Daoy (cell line): ENCODE measurements at places on chromosomes 12 and 14.

DNA sequence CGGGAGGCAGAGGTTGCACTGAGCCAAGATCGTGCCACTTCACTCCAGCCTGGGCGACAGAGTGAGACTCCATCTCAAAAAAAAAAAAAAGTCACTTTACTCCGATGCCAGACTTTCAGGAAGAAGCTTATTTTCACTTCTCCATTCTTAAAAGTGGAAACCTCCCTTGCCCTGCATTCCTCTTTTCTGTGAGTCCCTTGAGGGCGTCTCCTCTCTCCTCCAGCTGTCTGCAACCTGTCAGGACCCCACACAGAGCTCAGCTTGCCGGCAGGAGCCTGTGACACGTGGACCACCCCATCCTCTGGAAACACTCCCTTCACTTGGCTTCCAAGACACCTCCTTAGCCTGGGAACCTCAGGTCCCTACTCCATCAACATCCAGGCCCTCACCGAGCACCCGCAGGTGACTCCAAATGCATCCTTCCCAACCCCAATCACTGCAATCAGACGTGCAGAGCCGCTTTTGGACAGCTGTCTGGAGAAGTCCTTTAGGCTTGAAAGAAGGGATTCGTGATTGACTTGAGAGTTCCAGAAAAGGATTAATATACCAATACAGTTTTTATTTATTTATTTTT lies 34.3 kb downstream of the SLC15A4 start:
- DNase-seq, result no peak

DNA sequence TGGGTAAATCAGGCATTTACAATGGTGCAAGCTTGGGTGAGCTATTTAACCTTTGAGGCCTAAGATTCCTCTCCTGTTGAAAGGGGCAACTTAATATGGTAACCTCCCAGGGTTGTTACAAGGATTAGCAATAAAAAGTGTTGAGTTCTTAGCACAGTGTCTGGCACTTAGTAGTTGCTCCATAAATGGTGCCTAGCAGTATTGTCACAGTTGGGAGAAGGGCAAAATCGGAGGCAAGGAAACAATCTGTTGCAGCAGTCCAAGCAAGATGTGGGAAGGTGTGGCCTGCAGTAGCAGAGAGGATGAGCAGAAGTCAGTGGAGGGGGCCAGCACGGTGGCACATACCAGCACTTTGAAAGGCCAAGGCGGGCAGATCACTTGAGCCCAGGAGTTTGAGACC lies 7.3 kb upstream of the SP7 start:
- DNase-seq, result no peak

DNA sequence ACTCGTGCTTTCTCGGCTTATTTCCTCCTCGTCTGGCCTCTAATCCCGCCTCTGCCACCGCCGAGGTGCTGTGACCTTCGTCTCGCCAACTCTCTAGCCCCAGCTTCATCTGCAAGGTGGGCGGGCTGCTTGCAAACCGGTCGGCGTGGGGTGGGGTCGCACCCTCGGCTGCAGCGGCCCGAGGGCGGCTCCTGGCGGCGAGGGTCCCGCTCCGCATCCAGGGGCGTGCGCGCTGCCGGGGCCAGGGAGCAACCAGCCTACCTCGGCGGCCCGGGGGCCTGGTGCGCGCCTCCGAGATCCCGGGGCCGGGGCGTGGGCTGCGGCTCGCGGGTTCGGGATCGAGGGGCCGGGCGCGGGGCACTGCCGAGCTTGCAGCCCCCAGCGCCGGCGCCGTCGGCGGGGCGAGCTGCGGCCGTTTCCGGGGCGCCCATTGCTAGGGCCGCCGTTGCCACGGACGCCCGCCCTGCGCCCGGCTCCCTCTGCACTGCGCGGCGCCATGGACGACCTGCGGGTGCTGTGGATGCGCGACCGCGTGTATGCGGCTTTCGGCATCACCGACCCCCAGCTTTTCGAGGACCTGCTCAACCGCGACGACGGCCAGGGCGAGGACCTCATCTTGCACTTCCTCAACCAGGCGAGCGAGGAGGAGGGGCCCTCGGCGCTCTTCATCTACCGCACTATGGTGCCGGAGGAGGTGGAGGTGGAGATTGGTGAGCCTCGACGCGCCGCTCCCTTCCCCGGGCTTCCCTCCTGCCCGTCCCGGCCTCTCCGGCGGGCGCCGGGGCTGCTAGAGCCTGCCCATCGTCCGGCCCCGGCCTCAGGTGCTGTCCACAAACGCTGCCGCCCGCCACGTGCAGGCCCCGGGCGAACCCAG lies at the start of gene DNAH10:
TSS of gene DNAH10 (plus strand) at position 461 of the 874 bp plus-strand sequence. CDS start at position 497, 36 bp downstream.
- peak; percentile 19 for DNase-seq

GRCh38 chr12:132685400-132685799 lies 1.7 kb downstream of the POLE start:
- DNase-seq, result no peak

DNA sequence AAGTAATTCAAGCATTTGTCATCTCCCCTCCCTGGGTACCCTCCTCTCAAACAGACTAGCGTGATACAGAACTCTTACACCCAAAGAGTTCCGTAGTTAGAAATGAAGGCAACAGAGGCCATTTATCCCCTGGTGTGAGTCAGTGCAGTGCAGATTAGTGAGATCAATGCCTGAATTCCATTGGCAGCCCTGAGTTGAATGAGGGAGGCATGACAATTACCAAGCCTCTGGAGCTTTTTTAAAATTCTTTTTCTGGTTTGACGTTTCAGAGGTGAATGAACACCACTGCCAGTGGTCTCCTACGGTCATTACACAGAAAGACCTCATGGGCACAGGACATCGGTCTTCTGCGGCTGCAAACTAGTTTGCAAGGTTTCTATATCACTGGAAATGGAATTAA lies 94.4 kb downstream of the PRIMA1 start:
- no peak for DNase-seq

DNA sequence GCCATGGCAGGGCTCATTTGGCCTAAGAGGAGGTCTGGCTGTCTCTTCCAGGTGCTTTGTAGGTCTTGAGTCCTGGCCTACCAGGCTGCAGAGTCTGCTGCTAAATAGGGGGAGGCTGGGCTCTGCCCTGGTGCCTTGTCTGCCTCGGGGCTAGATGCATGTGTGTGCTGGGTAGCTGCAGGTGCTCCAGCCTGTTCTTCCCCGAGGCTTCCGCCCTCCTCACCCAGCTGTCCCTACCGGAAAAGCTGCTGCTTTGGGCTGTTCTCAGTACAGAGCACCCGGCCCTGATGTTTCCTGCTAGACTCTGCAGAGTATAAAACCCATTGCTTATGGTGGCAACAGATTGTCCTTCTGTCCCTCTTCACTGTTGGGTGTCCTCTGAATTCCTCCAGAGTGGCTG lies 37.7 kb downstream of the RAB35 start:
- no peak for DNase-seq

DNA sequence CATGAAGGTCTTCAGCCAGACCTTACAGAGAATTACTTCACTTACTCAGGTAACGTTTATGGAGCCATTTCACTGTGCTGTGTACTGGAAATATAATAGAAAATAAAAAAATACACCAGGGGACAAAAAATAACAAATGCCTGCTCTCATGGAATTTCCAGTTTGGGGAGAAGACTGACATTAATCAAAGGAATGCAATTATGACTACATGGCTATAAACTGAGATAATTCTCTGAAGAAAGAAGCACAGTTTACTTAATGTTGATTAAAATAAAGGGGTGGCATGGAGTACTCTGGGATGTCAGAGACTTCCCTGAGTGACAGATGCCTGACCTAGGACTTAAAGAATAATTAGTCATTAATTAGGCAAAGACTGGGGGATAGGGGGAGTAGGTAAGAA lies 59.0 kb downstream of the DENND5B start:
- no peak for DNase-seq

DNA sequence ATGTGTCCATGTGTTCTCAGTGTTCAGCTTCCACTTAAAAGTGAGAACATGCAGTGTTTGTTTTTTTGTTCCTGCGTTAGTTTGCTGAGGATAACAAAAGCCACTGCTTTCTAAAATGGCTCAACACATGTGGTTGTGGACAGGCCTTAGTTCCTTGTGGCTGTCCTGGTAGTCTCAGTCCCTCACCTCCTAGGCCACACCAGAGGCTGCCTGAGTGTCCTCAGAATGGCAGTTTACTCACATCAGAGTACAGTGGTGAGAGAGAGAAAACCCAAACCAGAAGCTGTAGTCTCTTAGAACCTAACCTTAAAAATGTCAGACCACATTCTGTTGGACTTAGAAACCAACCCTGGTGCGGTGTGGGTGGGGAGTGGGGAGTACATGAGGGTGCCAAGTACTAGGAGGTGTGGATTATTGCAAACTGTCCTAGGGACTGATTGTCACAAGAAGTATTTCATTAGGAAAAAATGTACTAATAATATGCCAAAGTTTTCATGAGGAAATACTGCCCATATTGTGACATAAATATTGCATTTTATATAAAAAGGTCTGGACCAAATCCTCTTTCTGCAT lies 30.4 kb downstream of the NPAS3 start:
- no peak for DNase-seq

GRCh38 chr14:64159588-64159987 lies 134.6 kb downstream of the ESR2 start:
- DNase-seq, result no peak

DNA sequence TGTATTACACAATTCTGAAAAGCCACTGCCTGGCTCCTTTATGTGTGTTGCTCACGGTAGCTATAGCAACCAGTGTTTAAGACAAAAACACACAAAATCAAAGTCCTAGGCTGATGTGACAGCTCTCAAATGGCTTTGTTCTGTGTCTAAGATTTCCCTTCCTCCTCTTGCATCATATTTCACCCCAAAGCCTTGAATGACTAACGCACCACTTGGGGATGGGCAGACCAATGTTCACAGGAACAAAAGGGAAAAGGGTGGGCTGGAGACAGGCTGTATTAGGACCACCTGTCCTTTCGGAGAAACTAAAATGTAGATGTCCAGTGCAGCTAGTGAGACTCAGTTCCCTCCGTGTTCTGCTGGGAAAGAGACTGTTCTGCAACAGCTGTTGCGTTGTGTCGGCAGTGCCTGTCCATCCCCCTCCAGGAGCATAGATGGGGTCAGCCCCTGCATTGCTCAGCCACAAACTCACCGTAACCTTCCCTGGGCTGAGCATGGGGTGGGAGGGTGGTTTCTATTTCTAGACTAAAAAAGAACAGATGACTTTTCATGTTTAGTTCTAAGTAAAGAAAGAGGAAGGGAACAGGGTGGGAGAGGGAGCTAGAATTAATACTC lies 26.8 kb upstream of the DAAM1 start:
- DNase-seq, result peak; percentile 70

DNA sequence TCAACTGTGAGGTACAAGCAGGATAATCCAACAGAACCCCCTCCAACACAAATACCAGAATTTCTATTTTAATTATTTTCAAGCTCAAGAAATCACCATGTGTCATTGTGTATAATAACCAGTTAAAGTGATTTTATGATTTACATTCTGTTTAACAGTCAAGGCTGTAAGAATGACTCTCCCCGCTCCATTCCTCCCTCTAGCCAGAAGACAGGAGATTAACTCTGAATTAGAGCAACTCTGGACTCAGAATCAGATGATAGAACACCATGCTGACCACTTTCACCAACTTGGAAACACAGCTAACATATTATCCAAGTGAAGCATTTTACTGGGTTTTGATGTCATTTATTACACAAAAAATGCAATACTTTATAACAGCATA lies 71.9 kb downstream of the ATP2B1 start:
- DNase-seq, result no peak

DNA sequence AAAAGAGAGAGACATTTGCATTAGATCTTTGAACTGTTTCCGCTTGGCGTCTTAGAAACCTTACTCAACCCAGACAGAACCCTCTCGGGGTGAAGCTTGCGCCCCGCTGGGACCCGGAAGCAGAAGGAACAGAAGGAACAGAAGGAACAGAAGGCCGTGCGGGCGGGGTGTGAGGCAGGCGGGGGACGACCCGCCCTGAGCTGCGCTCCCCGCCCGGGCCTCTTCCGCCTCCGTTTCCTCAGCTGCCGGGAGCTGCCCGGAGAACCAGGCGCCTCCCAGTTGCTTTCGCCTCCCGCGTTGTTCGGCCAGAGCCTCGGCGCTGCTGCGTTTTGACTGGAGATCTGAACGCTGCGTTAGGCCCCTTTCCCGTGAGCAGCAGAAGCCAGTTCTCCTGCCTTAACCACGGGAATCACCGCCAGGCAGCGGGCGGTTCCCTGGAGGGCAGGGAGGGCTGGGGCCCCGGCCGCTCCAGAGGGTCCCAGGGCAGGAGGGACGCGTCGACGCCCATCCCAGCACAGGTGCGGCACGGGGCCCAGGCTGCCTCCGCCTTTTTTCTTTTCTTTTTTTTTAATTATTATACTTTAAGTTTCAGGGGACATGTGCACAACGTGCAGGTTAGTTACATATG lies 19.3 kb upstream of the MMP17 start:
- no peak for DNase-seq

DNA sequence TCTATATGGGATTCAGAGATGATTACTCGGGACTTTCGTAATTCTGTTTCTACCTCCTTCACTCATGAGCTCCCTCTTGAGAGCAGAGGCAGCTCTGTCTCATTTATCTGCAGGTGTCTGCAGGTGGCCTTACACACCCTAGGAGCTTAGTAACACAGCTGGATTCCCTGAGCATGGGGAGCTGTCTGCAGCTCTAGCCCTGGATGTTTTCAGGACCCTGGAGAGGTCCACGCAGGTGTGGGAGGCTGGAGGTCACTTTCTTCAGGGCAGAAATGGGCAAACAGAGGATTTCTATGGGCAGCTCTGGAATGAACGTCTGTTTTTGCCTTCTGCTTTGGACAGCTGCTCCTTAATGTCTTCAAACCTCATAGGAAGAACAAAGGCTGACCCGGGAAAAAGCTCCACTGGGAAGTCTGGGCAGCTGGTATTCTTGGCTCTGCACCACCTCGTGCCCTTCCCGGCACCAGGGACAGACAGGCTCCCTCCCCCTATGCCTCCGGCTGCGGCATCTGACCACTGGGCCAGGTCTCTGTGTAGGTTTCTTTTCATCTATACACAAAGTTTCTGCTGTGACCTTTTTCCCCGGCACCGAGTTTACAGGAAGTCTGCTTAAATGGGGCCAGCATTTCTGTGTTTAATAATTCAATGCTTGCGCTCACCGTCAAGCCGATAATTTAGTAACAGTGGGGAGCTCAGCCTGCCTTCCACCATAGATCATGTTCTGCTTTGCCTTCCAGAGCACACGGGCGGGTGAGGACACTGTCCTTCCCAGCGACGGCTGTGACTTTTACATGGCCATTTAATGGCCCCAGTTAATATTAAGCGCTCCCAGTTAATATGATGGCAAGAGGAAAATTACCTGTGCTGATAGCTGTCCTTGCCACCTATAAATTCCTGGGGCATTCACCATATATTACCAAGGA lies 320.2 kb upstream of the SFSWAP start:
- no peak for DNase-seq

- DNase-seq, result no peak
These were observed 205.1 kb downstream of the SLC5A8 start for GRCh38 chr12:101004898-101005297.

- no peak for DNase-seq
These were observed 9.4 kb upstream of the SLC35F4 start for GRCh38 chr14:57875296-57875695.

DNA sequence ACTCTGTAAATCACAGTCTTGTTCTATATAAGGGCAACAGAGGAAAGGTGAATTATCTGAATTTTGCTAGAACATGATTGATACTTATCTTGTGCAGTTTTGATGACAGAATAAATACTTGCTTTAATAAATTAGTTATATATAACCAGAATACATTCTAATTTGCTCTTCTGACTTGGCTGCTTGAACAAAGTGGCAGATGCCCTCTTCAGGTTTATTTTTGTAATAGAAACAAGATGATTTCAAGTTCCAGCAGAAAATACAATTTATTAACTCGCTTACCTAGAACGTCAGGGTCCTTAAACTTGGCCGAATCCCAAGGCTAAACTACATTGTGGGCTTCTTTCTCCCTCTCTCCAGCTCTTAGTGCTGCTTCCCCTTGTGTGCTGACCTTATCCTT lies 57.6 kb upstream of the SSTR1 start:
- no peak for DNase-seq

GRCh38 chr14:80621701-80622100 lies 319.8 kb downstream of the CEP128 start:
- DNase-seq, result no peak

- DNase-seq, result no peak
These were observed 694.3 kb upstream of the TBX3 start for GRCh38 chr12:115378291-115378690.
